Ovary (tissue), 10 donors: ENCODE measurements at places on chromosomes 16 and 17. TPM values are rescaled to one million over a fixed set of nuclear protein-coding genes. Genes with fewer than 3 reads are reported as not detected.

GRCh38 chr16:4913130-4913773 is 23.7 kb downstream of the PPL start:
- DNase-seq: no peak

DNA sequence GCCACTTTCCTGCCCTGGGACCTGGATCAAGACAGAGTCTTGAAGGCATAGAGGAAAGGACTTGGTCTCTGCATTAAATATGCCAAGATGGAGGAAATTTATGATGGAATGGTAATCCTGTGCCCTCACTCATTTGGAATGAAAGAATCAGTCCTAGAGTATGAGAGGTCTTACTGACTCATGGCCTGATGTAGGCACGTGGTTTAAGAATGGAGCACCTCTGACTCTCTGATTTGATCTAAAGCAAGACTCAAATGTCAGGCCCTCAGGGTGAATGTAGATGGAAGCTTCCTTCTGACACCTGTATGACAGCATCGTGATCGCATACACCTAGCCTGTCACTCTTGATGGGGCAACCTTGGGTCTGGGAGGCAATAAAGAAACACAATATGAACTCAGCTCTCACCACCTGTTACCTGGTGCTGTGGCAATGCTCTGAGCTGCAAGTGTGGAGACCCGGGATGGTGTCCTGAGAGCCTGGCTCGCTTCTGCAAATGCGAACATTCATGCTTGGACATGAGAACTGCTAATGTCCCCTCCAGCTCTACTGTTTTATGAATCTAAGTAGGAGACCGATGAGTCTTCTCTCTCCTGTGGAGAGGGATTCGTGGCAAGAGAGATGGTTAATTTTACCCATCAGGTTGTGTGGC is 229.9 kb downstream of the ABCC12 start:
- no peak for DNase-seq

DNA sequence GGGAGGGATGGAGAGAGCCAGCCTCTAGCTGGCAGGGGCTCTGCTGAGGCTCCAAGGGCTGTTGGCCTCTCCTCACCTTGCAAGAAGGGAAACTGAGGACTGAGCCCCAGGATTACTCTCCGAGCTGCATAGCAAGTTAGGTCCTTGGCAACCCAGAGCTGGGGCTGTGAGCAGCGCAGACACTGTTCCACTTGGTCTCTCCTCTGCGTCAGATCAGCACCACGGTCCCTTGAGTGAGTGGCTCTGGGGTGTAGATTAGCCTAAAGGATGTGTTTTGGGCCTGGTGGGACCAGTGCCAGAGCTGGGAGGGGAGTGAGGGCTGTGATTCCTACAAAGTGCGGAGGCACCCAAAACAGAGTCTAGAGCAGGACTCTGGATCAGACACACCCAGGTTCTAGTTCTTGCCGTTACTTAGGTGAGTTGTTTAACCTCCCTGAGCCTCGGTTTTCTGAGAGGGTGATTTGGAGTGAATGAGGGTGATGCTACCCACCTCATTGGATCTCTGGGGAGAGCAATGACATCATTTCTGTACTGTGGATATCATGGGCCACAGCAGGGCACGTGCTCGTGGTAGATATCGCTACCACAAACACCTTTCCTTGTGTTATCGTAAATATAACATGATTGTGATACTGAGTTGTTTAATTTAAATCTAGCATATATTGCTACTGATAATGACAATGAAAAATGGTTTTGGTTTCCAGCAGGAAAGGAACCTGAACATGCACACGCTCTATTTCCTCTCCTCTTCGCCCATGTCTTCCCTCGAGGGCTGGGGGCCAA is 8.1 kb upstream of the FADS6 start:
- DNase-seq: no peak

- peak; percentile 17 for DNase-seq
Measured at GRCh38 chr17:32487473-32488176, 832 bp downstream of the CDK5R1 start.

DNA sequence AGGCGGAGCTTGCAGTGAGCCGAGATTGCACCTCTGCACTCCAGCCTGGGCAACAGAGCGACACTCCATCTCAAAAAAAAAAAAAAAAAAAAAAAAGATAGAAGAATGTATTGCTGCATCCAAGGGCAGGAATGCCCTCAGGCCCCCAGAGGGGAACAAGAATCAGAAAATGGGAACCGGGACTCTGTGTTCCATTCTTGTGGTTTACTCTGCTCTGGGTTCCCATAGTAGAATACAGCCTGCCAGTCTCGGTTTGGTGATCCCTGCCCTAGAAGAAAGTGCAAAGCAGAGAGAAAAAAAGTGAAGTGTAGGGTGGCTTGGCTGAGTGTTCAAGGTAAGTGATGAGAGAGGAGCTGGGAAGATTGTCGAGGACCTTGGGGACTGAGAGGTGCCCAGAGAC is 27.4 kb upstream of the KDM6B start:
- no peak for DNase-seq

DNA sequence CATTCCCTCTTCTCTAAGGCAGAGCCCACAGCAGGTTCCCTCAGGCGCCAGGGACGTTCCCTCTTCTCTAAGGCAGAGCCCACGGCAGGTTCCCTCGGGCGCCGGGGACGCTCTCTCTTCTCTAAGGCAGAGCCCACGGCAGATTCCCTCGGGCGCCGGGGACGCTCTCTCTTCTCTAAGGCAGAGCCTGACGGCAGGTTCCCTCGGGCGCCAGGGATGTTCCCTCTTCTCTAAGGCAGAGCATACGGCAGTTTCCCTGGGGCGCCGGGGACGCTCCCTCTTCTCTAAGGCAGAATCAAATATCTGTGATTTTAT is 24.3 kb downstream of the ACSF3 start:
- no peak for DNase-seq

- DNase-seq: no peak
Measured at GRCh38 chr17:43573579-43574321, 27.6 kb upstream of the ETV4 start.

Gene TK1
- 0.35 TPM for total RNA-seq

DNA sequence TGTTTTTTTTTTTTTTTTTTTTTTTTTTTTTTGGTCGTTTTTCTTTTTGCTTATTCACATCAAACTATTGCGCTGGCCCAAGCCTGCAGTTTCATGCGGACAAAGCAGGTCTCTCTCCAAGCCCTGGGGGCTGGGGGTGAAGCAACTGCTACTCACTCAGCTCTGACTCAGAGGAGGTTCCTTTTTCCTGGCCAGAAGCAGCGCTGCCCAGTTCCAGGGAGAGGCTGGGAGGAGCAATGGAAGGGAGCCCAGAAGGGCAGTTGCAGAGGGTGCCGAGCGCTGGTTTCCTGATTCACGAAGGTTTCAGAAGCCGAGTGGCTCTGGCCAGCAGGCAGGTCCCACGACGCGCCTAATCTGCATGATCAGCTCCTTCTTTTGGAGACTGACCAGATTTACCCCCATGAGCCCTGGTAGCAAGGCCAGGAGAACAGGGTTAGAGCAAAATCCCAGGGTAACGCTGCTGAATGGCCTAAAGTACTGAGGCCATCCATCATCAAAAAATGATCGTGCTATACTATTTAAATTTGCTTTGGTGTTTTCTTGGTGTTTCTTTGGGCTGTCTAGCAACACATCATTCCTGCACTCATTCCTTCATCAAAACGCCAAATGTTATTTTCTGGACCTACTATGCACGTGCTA is 144.7 kb upstream of the SOX9 start:
- peak; percentile 38 for DNase-seq

DNA sequence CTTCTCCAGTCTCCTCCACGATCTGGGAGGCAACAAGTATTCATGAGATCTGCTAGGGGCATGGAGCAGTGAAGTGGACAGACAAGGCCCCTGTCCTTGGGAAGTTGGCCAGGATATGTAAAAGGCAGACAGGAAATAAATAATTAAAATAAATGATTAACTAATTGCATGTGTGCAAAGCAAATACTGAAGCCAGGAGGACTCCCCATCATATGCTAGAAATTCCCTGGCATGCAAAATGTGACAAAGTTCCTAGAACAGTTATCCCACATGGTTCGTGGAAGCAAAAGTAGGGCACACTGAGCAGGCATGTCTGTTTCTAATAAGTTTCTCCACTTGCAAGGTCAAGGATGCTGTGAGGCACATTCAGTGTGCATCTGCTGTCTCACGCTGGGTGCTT is 86.8 kb downstream of the CDYL2 start:
- DNase-seq: no peak

Gene C17orf100
- total RNA-seq: 1.9 TPM

Gene CUEDC1
- total RNA-seq: 30.2 TPM

DNA sequence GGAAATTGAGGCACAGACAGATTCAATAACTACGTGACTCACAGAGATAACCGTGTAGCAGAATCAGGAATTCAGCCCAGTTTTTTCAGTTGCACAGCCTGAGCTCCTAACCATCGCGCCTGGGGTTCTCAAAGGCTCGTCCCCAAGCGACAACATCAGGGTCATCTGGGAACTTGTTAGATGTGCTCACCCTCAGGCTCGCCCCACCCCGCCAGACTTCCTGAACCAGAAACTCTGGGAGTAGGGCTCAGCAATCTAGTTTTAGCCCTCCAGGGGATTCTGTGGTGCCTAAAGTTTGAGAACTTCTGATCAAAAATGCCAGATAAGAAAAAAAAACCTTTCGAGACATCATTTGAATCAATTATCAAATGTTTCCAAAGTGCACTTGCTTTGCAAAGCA is 559.8 kb downstream of the WWOX start:
- no peak for DNase-seq

- DNase-seq: no peak
Measured at GRCh38 chr16:80655751-80656150, 115.0 kb downstream of the DYNLRB2 start.

GRCh38 chr16:74888888-74889287 is 96.0 kb downstream of the WDR59 start:
- DNase-seq: no peak

Gene SLC5A10
- total RNA-seq: 0.12 TPM

DNA sequence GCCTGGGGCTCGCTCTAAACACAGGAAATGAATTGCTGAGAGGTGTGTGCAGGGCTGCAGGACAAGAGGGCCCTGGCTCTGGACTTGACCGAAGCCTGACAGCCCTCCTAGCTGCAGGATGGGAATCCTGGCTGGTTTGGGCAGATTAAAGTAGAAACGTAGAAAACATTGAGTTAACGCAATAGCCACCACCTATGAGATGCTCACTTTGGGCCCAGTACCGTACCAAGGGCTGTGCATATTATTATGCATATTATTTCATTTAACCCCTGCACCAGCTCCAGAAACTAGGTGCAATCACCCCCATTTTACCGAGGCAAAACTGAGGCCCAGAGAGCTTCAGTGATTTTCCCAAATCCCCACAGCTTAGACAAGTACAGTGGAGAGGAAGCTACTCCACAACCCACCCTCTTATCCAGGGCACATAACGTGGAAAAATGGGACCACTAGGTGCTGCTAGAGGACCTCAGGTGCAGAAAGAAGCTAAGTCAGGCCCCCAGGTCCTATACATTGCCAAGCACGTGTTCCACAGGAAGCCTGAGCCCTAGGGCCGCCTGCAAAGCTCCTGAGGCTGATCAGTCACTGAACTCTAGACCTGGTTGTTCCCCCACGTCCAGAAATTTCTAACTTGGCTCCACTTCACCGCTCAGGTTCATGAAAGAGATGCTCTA is 79.2 kb downstream of the MYH11 start:
- DNase-seq: no peak

Gene SRCIN1
- total RNA-seq: 3.0 TPM

DNA sequence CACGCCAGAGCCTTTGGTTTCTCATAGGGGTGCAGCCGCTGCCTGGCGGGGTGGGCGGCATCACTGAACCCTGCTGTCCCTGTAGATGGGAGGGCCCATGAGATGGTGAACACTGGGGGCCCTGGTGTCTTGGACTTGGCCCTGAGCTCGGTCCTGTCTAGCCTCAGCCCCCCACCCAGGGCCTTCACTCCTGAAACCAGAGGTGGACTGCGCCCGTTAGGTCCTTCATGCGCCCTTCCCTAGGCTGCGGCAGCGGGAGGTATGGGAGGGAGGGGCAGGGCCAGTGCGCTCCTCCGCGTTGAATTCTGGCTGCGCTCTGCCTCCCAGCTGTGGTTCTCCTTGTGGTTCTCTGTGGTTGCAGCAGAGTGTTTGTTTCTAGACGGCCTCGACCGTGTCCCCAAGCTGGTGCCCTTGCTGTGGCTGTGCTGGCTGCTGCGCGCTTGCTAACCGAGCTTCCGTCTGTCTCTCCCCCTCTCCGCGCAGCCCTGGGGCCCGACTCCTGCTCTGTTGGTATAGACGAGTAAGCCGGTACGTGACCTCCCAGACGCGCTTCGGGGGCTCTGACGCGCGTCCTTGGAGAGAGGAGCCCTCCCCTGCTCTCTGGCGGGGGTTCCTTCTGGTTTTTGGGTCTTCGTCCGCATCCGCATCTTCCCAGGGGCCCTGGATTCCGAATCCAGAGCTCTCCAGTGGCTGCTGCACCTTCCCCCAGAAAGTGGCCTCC is 7.4 kb upstream of the NUDT16L1 start:
- DNase-seq: no peak

DNA sequence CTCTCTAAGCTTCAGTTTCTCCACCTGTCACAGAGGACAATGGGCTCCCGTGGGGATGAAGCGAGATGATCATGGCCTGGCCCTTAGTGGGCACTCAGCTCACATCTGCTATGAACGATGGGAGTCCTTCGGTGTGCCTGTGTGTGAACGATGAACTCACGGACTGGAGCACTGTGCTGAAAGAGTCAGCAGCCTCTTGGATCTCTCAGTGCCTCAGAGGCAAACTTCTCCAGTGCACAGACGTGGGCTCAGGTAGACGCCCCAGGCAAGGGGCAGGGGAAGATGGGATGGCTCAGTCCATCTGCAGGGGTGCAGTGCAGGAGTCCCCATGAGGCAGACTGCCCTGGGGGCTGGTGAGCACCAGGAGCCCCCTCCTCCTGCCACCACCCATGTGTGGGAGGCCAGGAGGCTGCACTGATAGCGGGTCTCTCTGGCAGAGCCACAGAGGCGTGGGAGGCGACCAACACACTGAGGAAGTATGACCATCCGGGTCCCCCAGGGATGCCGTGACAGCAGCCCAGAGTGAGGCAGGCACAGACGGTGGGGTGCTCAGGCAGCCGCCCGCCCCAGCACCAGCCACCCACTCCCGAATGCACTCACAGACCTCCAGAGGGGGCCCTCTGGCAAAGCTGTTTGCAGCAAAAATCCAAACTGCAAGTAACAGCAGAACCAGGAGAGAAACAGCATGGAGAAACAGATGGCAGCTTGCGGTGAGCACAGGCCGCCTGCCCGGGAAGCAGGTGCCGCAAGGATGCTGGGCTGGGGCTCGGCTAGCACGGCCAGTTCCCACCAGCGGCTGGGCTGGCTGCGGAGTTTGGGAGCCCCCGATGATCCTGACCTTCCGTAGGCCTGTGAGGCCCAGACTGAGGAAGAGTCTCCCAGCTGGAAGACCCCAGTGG is 82.7 kb downstream of the RPH3AL start:
- peak; percentile 27 for DNase-seq

Gene MILR1
- 6.8 TPM for total RNA-seq

DNA sequence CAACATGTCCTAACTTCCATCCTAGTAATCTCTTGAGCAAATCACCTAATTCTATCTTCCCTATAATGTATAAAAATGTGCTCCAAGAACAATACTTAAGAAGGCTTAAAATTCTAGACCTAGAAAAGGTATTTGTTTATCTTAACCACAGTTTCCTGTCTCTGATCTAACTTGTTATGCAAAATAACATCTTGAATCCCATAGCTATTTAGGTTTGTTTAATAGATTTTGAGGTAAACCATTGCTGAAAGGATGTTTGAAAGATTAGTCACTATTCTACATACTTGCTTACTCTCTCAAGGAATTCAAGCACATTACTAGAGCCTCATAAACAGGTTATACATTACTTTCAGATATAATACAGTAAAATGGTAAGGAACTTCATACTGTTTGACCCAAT is 13.0 kb downstream of the CA10 start:
- no peak for DNase-seq

Gene TBC1D3G
- total RNA-seq: not detected

Gene SLC13A2
- not detected for total RNA-seq
